ENCODE measurements at places on chromosomes 1 and 21.

GRCh38 chr1:203369666-203370065 lies 18.7 kb upstream of the FMOD start:
- no peak for DNase-seq

DNA sequence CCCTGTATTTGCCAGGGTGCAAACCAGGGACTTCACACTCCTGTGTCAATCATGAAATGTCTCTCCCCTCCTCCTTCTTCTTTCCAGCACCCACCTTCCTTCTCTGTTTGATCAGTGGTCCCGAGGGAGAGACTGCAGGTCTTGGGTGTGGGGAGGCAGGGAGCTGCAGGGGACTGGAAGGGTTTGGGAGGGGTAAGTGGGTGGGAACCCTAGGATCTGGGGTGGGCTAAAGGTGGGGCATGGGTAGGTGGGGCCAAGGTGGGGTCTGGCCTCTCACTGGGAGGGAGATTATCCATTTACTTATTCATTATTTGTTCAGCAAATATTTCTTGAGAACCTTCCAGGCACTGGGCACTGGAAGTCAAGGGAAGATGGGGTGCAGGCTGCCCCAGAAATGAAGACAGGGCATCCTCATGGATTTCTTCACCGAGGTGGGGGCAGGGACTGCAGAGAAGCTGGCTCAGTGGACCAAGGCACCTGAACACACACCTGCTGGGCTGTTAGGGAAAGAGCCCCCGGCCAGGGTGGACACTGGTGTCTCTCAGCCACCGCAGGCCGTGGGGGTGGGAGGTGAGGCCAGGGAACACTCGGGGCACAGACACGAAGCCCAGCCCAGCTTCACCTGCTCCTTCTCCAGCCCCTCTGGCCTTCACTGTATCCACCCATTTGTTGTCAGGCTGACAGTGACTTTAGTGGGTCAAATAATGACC lies 193.9 kb upstream of the C1orf174 start:
- no peak for DNase-seq

DNA sequence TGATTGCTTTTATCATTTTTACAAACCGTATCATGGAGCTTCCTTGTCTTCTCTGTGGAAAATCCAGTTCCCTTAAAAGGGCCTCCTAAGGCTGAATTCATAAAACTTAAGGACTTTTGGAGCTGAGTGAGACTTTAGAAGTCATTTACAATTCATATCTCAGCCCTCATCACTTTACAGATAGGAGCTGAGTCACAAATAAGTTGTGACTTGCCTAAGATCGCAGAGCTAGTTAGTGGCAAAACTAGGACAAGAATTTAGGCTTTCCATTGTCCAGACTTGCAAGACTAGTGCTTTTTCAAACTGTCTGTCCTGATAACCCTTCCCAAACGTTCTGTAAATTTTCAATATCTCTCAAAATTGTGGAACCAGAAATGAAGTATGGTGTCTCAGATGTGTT lies 37.3 kb downstream of the C1orf21 start:
- no peak for DNase-seq

- DNase-seq: peak; percentile 38
Measured at GRCh38 chr1:155126556-155127104, 1.0 kb upstream of the EFNA1 start.

GRCh38 chr1:109719337-109719837 lies 7.3 kb downstream of the GSTM5 start:
- no peak for DNase-seq

GRCh38 chr1:65197636-65198035 lies 49.6 kb downstream of the AK4 start:
- DNase-seq: no peak

- no peak for DNase-seq
Measured at GRCh38 chr1:24020025-24020424, 39.9 kb upstream of the SRSF10 start.

DNA sequence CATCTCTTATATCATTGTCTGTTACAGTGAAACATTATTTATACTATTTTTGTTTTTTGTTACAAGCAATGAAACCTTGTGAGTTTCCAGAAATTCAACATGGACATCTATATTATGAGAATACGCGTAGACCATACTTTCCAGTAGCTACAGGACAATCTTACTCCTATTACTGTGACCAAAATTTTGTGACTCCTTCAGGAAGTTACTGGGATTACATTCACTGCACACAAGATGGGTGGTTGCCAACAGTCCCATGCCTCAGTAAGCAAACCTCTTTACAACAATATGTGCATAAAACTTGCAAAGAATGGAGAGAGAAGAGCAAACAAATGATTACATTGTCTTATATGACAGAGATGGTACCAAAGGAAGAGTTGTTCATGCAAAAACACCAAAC lies 22.4 kb downstream of the CFHR4 start:
- DNase-seq: peak; percentile 16

DNA sequence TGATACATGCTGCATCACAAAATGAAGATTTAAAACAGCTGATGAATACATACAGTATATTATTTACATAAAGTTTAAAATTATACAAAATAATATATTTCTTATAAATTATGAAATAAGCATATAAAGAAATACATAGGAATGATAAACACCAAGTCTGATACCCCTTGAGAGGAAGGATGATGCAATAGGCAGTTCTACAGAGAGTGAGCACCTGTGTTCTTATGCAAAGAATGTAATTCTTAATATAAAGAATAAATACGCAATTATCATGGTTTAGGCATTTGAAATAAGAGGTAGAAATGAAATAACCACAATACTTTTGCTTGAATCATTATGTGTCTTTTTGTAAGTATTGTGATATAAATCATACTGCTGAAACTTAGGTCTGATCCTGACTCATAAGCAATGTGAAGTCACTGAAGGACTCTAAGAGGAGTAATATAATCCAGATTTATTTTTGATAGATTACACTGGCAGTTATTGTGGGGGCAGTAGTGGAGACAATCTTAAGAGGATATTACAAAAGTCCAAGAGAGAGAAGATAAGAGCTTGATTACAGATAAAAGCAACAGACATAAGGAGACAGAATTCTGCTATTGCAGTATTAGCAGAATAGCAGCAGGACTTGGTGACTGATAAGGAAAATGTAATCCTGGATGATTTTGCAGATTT lies 39.0 kb downstream of the TTLL7 start:
- no peak for DNase-seq

- DNase-seq: no peak
Measured at GRCh38 chr1:32972814-32973428, 8.3 kb upstream of the RNF19B start.

DNA sequence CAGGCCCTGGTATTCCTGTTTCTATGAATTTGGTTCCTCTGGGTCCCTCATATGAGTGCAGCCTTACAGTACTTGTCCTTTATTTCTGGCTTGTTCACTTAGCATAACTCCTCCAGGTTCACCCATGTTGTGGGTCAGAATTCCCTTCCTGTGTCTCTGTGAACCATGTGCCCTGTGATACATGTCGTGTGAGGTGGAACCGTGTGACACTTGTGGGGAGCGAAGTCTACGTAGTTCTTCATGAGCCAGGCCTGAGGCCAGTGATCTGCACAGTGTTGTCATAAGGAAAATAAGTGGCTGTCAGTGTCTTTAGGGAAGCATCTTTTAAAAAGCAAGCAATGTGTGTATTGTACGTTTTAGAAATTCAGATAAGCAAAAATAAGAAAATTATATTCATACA lies 122.8 kb downstream of the GALNT2 start:
- DNase-seq: no peak

DNA sequence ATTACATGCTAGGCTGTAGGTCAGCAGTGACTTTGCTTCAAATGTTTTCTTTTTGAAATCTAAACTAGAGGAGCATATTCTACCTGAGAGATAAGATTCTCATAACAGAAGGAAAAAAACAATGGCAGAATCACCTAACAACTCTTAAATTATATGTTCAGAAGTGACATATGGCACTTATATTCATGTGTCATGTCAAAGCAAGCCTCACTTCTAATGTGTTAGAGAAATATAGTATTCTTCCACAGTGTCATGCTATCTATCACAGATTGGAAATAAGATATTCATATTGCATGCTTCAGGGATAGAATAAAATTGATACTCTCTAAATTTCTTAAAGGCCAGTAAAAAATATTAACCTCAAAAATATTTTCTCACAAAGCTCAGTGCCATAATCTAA lies 874.6 kb upstream of the PRMT6 start:
- no peak for DNase-seq

DNA sequence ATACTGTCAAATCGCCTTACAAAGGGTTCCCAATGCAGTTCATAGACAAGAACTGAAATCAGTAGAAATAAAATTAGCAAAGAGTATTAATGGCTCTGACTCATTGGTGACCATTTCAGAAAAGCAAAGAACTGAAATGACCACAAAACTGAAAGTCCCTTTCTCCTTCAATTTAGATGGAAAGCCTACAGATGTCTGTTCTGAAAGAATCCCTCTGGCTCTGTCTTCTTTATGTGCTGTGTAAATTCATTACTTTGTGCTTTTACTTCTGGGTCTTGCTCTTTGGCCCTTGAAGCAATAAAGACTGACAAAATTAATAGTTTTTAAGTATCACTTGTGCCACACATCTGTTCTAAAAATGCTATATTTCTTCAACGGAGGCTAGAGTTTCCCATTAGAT lies 62.7 kb upstream of the GPR89A start:
- no peak for DNase-seq

DNA sequence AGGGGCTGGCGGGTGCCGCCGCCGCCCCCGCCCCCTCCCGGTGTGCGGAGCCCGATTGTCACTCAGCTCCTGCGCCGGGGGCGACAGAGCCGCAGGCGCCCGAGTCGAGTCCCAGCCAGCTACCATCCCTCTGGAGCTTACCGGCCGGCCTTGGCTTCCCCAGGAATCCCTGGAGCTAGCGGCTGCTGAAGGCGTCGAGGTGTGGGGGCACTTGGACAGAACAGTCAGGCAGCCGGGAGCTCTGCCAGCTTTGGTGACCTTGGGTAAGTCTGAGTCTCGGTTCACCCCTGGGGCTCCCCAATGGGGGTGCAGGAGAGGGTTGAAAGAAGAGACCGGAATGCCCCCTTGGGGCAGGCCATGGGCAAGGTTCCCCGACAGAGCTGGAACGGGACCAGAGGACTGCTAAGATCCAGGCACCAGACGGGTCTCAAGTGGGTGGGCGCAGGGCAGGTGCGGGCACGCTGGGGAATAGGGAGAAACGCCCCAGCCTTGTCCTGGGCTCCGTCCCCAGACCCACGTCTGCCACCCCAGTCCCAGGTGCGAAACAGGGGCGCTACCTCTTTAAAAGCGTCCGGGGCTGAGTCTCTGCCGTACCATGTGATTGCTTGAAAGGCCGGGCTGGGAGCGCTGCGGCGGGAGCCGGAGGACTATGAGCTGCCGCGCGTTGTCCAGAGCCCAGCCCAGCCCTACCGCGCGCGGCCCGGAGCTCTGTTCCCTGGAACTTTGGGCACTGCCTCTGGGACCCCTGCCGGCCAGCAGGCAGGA lies at the start of gene ADORA1:
ADORA1 (plus strand) TSS at position 61 of the 765 bp plus-strand sequence. CDS start 1,116 bp downstream, outside the sequence.
- DNase-seq: peak; percentile 30

DNA sequence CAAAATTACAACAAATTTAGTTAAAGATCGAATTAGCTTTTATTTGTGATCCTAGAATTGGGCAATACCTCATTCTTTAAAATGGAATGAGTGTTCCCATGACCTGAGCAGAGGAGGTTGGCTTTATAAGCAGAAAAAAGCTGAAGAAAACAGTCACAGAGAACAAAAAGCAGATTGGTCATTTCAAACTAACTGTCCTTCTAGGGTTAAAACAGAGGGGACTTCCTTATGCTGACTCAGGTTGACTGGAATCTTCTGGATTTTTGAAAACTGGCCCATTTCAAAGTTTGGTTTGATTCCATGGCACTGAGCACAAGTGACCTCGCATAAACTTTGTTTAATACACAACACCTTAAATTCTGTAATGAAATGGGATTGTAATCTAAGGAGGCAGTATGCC lies 17.6 kb downstream of the NFASC start:
- DNase-seq: no peak

DNA sequence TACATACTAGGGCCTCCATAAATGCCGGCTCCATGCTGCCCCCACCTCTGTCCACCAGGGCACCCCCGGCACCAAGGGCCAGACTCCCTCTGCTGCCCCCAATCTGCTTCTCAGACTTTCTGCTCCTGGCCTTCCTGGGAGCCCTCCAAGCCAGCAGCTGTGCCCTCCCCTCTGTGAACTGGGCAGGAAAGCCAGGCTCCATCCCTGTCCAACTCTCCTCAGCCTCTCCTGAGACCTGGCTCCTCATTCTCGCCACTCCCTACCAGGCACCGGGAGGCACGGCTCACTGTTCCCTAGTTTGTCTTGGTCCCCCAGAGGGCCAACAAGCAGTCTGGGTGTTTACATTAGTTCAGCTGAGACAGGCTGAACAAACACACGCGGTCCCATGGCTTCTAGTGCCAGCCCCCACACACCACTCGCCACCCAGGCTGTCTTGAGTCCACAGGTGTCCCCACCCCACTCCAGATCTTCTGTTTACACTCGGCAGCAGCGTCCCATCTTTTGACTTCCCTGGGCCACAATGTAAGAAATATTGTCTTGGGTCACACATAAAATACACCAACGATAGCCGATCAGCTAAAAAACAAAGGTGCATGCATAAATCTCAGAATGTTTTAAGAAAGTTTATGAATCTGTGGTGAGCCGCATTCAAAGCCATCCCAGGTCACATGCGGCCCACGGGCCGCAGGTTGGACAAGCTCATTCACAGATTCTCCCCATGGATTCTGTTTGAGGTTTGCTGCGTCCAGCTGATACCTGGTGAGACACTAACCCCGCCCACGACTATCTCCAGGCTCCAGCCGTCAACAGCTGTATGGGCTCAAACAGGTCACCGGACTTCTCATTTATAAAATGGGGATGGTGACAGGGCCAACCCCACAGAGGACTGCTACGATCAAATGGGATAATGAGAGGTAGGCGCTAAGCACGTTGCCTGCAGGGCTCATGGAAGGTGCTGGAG lies 29.5 kb upstream of the ECE1 start:
- no peak for DNase-seq

DNA sequence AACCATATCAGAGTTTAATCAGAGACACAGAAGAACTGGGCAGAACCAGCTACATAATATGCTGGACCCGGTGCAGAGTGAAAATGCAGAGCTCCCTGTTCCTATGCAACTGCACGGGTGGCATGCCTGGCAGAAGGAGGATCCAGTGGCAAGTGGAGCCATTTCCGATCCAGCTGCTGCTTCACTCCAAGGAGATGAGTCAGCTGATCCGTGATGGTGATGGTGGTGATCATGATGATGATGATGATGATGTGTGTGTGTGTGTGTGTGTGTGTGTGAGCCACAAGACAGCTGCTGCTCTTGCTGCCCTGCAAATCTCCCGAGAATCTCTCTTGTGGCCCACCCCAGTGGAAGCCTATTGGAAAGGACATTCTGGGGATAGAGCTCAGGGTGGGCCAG lies 133.0 kb downstream of the URB2 start:
- peak; percentile 26 for DNase-seq

DNA sequence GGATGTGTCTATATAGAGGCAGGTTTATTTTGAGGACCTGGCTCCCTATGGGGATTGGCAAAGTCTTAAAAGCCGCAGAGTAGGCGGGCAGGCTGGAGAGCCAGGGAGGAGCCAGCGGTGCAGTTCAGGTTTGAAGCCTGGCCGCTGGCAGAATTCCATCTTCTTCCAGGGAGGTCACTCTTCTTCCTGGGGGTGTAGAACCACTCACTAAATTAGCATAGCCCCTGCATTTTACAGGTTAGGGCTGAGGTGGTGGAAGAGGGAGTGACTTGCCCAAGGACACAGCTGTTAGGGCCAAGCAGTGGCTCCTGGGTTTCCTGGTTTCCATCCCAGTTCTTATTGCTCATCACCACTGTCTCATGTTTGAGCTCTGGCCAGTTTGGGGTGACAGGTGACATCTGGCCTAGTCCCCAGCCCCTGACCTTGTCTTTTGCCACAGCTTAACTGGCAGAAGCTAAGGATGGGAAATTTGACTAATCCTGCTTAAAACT lies 1.4 kb downstream of the PINK1 start:
- DNase-seq: no peak
